ENCODE measurements at places on chromosomes 6 and 20.

DNA sequence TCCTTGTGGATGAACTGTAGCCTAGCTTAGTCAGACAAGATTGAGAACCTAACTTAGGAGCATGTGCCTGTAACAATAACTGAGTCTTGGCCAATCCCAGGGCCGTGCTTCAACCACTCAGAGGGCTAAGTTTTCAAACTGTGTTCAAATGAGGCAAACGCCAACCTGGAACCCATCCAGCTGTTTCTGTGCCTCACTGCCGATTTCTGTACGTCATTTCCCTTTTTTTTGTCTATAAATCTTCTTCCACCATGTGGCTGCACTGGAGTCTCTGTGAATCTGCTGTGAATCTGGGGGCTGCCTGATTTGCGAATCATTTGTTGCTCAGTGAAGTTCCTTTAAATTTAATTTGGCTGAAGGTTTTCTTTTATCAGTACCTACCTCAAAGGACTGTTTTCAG, 115.0 kb upstream of the CHD6 start:
- no peak for DNase-seq

- DNase-seq = peak; percentile 27
Observed at GRCh38 chr6:43355862-43356590, 13.4 kb downstream of the ZNF318 start.

DNA sequence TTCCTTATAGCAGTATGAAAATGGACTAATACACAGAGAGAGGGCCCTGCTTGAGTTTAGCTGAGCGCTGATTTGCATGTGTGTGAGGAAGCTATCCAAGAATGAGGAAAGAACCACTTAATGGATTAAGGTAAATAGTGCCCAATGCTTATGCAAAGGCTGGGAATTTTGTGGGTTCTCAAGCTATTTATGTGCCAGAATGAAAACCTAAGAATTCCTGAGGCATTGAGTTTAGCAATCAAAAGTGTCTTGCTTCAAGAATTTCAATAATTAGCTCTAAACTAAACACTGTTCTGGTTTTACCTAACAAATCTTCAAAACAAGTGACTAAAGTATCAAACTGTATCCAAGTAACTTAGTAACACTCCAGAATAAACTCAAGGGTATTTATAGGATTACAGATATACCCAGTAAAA, 7.0 kb upstream of the OR14J1 start:
- DNase-seq = no peak

GRCh38 chr6:167104388-167104787, 18.5 kb upstream of the CCR6 start:
- no peak for DNase-seq

DNA sequence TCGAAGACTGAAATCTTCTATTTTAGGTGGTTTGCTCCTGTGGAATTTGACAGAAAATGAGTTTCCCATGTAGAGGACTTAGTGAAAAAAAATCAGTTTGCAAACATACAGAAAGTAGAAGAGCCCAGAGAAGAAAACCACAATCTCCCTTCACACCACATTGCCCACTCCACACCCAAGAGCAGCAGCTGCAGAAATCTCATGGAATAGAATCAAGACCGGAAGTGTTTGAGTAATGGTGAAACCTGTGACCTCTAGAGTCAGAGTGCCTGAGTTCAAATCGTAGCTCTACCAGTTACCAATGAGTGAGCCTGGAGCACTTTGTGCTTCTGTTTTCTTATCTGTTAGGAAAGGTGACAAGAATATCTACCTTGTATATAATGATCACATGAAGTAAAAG, 4.6 kb downstream of the SIRPG start:
- DNase-seq = no peak

DNA sequence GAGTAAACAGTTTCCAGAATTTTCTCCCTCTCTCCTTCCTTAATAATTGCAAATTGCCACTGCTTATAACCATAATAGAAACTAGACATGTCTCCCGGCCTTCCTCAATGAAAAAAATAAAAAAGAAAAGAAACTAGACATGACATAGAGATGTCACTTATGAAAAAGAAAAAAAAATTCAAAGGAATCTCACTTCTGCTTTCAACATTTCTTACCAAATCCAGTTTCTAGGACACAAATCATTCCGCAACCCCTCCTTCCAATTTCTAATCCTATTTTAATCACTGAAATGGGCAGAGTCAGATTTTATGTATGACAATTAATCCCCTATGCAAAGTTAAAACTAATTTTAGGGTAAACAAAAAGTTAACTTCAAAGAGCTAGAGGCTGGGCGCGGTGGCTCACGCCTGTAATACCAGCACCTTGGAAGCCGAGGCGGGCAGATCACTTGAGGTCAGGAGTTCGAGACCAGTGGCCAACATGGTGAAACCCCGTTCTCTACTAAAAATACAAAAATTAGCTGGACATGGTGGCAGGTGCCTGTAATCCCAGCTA, 40.1 kb upstream of the EEF1A1 start:
- no peak for DNase-seq

DNA sequence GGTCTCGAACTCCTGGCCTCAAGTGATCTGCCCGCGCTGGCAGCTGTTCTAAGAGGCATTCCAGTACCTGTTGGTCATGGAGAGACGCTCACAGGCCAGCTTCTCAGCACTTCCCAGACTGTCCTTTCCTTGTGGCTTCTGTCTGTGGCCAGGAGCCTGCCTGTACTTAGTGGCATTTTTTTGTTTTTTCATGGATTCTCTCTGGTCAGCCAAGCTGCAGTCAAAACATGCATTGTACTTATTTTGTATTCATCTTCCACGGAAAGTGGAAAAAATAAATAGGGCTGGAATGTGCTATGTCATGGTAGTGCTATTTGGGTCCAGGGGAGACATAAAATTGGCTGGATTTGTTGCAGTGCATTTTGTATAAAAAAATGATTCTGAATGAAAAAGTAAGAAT, 29.1 kb downstream of the ZDHHC14 start:
- no peak for DNase-seq

GRCh38 chr6:170261643-170262488, 29.0 kb downstream of the DLL1 start:
- DNase-seq = no peak

GRCh38 chr6:1296542-1296941, 15.4 kb upstream of the FOXQ1 start:
- DNase-seq = no peak

DNA sequence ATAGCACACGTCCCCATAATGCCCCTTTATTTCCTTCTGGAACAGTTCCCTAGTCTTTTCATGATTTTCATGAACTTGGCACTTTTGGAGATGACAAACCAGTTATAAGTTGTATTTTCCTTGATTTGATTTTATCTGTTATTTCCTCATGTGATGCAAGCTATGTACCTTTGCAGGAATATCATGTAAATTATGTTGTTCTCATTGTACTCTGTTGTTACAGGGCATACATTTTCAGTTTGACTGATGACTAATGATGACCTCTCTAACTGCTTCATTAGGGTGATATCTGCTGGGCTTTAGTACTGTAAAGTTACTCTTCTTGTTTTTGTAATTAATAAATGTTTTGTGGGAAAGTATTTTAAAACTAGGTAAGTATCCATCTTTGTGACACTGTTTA, 147.3 kb downstream of the ZFAND3 start:
- DNase-seq = no peak

GRCh38 chr6:111871725-111872400, 1.4 kb downstream of the FYN start:
- peak; percentile 56 for DNase-seq

DNA sequence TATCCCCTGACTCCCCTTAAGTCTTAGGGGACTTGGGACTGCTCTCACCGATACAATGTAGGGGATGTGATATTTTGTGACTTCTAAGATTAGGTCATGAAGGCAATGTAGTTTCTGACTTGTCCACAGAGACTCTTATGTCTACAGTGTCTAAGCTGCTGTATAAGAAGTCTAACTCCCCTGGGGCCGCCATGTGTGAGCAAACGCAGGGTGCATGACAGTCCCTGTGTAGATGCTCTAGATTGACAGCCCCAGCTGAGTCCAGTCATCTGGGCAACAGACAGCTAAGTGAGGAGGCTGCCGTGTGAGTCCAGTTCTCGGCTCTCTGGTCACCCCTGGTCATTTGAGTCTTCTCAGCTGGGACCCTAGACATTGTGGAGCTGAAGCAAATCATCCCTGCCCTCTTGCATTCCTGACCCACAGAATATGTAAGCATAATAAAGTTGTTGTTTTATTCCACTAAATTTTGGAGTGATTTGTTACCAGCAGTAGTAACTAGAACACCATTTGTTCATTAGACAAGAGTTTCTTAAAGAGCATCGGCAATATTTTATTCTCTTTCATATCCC, 743.3 kb upstream of the CHD6 start:
- DNase-seq = no peak

GRCh38 chr6:155314773-155315515, 660 bp upstream of the TFB1M start:
- DNase-seq = peak; percentile 96

DNA sequence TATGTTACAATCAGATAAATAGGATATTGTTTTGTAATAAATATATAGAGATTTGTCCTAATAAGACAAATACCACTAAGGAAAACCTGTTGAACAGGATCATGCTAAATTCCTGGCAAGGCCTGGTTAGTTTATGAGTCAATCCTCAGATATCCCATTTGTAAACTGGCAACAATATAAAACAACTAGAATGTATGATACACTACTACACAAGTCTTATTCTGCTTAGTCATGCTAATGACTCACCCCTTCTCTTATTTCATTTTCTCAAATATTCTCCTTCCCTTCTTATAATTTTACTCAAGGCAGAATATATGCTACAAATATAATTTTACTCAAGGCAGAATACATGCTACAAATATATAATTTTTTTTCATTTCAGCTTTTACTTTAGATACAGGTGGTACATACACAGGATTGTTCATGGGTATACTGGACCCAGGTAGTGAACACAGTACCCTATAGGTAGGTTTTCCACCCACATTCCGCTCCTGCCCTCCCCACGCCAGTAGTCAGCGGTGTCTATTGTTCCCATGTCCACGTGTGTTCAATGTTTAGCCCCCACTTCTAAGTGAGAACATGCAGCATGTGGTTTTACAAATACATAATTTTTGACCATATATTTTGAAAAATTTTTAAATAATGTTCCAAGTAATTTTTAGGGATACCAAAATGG, 6.3 kb downstream of the OSER1 start:
- no peak for DNase-seq

DNA sequence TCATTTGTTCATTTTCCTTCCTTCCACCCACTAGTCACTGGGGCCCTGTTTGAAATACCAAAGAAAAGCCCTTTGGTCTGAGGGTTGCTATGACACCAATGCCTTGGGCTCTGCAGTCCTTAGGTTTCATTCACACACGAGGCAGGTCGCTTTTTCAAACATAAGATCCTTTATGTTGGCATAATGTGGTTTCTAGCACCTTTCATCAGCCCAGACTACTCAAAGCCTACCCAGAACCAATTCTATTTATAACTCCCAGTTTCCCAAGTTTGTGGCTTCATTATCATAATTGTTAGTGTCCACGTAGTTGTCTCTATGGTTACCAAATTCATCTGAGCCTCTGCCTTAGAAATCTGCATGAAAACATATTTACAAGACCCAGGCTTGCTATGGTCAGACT, 6.6 kb upstream of the TP53RK start:
- DNase-seq = peak; percentile 7

DNA sequence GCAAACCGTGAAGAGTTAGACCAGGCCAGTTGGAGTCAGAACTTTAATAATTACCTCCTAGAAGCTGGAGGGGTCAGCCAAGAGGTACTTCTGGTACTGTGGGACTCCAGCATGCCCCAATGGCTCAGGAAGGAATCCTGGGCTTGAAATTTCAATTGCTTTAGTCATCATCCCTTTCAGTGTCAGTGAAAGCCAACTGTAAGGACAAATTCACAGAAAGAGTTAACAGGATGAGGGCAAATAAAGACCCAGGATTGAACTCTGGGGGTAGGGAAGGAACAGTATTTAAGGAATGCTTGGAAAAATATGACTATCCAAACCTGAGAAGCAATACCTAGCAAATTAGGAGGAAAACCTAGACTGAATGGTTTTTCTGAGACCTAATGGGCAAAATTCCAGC, 735.1 kb upstream of the MARCKS start:
- DNase-seq = no peak

- no peak for DNase-seq
Observed at GRCh38 chr6:102126488-102126887, 733.0 kb downstream of the GRIK2 start.

DNA sequence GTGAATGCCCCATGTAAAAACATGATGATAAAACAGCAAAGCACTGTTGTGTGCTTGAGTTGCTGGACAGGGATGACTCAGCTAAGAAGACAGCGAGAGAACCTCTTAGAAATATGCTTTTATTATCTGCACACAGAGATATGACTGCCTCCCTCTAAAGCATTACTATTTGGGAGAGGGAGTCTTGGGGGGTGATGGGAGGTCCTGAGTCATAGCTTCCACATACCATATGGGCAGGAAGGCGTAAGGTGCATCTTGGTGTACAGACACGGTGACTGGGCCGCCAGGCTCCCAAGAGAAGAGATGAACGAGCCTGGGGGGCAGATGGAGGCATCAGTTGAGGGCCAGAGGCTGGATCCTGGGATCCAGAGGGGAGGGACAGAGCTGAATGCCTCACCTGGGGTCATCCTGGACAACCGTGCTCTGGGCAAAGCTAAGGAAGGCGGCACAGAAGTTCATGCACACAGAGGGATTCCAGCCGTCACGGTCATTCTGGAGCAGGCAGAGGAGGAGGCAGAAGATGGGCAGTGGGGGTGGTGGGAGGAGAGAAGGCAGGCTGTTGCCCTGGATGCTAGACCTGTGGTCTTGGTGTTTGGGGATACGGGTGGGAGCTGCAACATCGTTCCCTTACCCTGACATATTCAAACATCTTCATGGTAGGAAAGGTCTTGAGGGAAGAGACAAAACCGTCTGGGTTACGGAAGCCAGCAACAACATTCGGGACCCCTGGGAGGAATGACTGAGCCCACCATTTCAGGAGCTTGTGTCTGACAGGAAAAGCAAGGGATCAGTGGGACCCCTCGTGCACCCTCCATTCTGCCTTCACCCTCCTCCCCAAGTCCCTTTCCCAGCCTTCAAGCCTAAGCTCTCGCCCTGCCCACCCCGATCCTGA, 2.0 kb downstream of the DXO start:
- no peak for DNase-seq

GRCh38 chr6:41100871-41101287, 28.1 kb downstream of the NFYA start:
- no peak for DNase-seq

DNA sequence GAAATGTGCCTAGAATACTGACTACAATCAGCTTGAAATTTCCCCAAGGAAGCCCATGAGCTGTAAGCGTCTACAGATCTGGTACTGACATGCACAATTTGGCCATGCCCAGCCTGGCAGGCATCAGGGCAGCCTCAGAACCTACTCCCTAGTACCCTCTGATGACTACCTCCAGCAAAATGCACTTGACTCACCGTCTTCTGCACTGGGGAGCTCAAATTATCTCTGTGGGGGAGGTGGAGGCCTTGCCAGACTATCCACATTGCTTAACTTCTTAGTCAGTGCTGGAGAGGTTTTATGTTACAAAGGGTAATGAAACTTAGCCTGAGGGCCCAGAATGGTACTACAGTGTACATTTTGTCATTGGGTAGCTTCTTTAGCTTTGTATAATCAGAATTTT, 126.0 kb upstream of the ADGRF1 start:
- no peak for DNase-seq

Data from NCI-H1092 treated with DMSO at 0.1 percent for 48 hours (cell line).